ENCODE measurements at places on chromosomes 12 and 14. TPM values are rescaled to one million over a fixed set of nuclear protein-coding genes. Genes with fewer than 3 reads are reported as not detected.

The DACT1 gene
- total RNA-seq: 3.7 TPM

The KLRC2 gene
- not detected for total RNA-seq

The CISTR gene
- total RNA-seq: not detected

- no peak for DNase-seq
These were observed 33.4 kb upstream of the TXNRD1 start for GRCh38 chr12:104182144-104182543.

DNA sequence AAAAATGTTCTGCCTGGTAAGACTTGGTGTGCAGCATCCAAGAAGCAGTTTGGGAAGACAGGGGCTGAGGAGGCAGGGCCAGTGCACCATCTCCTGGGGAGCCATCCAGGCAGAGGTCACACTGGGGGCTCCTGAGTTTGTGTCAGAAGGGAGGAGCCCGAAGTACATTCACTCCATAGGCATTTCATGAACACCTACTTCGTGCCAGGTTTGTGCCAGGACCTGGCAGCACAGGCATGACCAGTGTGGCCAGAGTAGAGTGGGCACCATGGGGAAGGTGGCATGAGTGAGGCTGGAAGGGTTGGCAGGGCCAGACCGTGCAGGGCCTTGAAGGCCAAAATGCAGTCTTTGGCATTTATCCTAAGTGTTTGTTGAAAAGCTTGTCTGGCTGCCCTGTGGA is 86.5 kb upstream of the RIN3 start:
- DNase-seq: no peak

DNA sequence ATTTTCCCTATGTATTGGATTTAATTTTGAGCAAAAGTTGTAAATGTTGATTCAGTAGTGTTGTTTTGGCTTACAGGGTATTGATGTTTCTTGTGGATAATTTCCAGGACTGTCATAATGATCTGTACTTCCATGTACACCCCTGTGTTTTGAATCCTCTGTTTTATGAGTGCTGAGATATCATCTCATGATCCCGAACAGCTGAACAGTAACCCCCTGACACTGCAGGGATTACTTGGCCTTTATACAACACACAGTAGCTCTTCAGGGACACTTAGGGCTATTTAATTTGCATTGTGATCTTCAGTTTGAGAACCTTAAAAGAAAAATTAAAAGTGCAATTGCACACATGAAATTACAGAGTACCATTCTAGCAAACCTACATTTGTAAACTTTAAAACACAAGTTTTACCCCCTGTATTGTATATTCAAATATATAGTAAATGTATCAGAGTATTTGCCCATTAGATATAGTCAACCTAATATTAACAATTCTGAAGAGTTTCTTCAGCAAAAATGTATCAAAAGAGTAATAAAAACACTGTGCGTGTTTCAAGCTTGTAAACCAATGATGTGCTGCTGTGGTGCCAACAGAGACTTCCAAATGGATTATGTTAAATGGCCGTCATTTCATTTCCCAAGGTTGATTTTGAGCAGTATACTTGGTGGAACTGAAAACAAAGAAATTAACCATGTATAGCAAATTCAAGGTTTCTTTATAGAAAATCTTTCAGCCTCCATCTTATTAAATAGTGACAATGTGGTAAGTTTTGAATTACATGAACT is 27.9 kb upstream of the MYF6 start:
- DNase-seq: no peak

- DNase-seq: no peak
These were observed 81.0 kb upstream of the SCAF11 start for GRCh38 chr12:46071335-46071734.

Data from lower lobe of right lung (tissue), 2 donors.